LHCN-M2 (cell line): ENCODE measurements at places on chromosomes 11 and 22. TPM values are rescaled to one million over a fixed set of nuclear protein-coding genes. Genes with fewer than 3 reads are reported as not detected.

GRCh38 chr11:66454247-66454646, 12.5 kb upstream of the PELI3 start:
- DNase-seq, result no peak

- no peak for DNase-seq
Measured at GRCh38 chr11:3231851-3232744, at the start of gene MRGPRE. Gene MRGPRE (minus strand): TSS chr11:3232417. CDS start chr11:3228799, 3,618 bp downstream.

DNA sequence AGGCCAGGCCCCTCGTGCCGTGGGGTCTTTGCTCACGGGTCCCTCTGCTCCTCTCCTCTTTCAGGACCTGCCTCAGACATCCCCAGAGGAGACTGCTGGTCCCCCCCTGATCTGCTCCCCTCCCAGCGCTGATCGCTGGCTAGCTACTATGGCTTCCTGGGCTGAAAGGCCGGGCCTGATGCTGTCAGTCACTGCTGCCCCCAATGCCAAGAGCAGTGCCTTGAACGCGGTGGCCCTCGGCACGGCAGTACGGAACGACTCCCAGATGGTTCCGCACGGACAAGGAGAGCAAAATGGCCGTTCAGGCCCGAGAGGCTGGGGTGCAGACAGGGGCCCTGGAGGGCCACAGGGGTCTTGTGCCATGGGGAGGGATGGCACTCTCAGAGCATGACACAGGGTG, 21.5 kb downstream of the SULT4A1 start:
- no peak for DNase-seq

- DNase-seq, result peak; percentile 21
Measured at GRCh38 chr22:41501209-41501608, 32.3 kb downstream of the ACO2 start.

- DNase-seq, result peak; percentile 31
Measured at GRCh38 chr11:77113382-77114088, 10.9 kb downstream of the OMP start.

- DNase-seq, result no peak
Measured at GRCh38 chr11:115539844-115540243, 35.6 kb upstream of the CADM1 start.

DNA sequence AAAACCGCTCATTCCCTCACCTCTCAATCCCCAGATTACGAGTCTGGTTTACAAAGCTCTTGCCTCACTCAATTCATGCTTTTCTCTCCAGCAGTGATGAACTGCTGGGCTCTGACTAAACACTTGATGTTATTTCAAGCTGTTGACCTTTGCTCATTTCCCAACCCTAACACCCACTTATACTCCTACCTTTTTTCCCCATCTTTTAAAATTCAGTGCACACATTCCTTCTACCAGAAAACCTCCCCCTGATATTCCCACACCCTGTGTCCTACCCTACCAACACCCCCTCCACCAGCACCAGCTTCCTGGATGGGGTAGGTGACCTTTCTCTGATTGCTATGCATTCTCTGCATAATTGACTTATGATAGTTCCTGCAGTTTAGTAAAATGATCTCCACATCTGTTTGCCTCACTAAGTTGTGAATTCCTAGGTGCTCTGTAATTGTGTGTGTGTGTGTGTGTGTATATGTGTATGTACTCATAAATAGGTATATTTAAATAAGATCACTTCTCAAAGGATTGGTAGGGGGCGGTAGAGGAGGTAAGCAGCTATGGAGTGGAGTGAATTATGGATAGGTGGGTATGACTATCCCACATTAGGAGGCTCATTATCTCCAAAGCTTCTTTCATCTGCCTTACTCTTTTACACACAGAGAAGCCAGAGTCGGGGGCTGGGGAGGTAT, 842 bp downstream of the HEPACAM start:
- DNase-seq, result peak; percentile 81

- DNase-seq, result no peak
Measured at GRCh38 chr11:217704-218103, 10.2 kb downstream of the RIC8A start.

GRCh38 chr22:36331912-36332622, 55.7 kb downstream of the MYH9 start:
- no peak for DNase-seq

DNA sequence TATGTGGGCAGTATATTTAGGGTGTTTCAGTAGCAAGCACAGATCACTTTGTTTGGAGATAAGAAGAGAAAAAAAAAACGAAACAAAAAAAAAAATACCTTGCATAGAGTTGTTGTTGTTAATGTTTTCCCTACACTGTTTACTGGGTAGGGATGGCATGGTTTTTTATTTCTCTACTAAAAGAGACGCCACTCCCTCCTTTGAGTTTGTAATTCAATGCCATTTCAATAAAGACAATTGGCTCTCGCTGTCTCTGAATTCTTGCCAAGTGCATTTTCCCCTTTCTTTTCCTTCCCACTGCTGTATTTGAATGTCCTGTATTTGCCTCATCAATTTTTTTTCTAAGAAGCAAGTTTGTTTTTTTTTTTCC, 213.9 kb upstream of the UBASH3B start:
- no peak for DNase-seq

- DNase-seq, result peak; percentile 69
Measured at GRCh38 chr11:128956401-128957201, 13.9 kb upstream of the TP53AIP1 start.

GRCh38 chr11:72257570-72257969, 13.6 kb upstream of the PHOX2A start:
- no peak for DNase-seq

GRCh38 chr22:31631436-31631835, 30.6 kb downstream of the PISD start:
- peak; percentile 26 for DNase-seq

The DENND6B gene
- total RNA-seq, result 2.8 and 3.5 TPM in 2 replicates

The NCF4 gene
- total RNA-seq, result not detected in 2 replicates

The NTM gene
- 45.6 and 50.4 TPM in 2 replicates for total RNA-seq

The CDCA5 gene
- total RNA-seq, result 48.0 and 62.1 TPM in 2 replicates

The EMSY gene
- 19.3 and 21.1 TPM in 2 replicates for total RNA-seq

The PTPRCAP gene
- 0.38 and 0.75 TPM in 2 replicates for total RNA-seq

The SVIP gene
- 10.2 and 10.6 TPM in 2 replicates for total RNA-seq
